CD4-positive, alpha-beta T cell treated with Interleukin-17A for 4 hours (primary cell): ENCODE measurements at places on chromosomes 16 and 17.

DNA sequence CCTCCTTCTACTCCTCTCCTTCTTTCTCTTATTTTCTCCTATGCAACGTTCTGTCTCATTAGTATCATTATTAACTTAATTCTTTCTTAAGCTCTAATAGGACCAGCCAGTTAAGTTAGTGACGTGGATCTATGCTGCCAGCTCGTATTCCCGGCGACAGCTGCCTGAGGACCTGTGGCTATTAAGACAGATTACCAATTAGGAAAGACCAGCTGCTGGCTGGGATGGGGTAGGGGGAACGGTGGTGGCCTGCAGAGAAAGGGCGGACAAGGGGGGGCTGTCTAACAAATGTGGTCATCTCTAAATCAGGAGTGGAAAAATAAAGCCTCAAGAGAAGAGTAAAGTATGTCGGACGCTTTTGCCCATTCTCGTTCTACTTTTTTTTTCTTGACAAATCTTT lies 770 bp upstream of the MYH3 start:
- DNase-seq, result no peak

GRCh38 chr17:78154903-78155811 lies 9.0 kb downstream of the C17orf99 start:
- no peak for DNase-seq

- no peak for DNase-seq
Observed at GRCh38 chr17:2063261-2064146, 8.6 kb downstream of the HIC1 start.

DNA sequence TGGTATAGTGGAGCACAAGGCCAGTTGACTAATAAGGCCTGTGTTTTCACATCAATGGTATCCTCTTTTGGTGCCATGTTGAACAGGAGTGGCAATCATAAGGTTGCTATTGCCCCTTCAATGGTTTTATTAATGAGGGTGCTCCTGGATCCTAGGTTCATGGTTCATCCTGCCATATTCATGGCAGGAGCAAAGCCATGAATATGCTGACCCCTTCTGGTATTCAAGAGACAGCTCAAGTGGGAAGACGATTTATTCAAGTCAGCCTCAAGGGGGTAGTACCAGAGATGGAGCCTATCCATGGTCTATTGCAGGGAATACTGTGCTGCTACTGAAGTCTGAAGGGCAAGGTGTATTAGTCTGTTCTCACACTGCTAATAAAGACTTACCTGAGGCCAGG lies 2.6 kb downstream of the ABCA9 start:
- DNase-seq, result no peak

GRCh38 chr17:4708436-4708835 lies 2.0 kb upstream of the ARRB2 start:
- peak; percentile 56 for DNase-seq

- DNase-seq, result peak; percentile 65
Observed at GRCh38 chr17:17181666-17182597, 24.2 kb downstream of the PLD6 start.

DNA sequence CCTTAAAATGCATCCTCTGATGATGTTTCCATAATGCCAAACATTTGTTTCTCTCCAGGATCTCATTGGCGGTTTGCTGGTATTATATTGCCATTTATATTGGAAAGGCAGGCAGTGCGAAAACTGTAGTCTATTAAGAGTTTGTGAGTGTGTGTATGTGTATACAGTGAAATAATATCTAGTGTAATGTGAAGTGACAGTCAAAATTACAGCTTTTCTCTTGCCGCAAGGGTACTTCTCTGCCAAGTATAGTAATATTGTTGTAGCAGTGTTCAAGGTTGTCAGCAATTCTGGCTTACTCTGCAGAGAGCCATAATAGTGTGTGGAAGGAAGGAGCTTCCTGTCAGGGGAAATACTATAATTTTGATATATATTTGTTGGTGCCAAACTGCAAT lies 178.6 kb downstream of the WWOX start:
- no peak for DNase-seq

GRCh38 chr16:576197-576822 lies 6.5 kb downstream of the PIGQ start:
- DNase-seq, result no peak
